ENCODE measurements at places on chromosomes 1 and 21. TPM values are rescaled to one million over a fixed set of nuclear protein-coding genes. Genes with fewer than 3 reads are reported as not detected.
A peak's percentile ranks its signal among the peaks of the same experiment; 100 is the strongest.

KIF14 gene
- 2.3 TPM for polyA plus RNA-seq

DNA sequence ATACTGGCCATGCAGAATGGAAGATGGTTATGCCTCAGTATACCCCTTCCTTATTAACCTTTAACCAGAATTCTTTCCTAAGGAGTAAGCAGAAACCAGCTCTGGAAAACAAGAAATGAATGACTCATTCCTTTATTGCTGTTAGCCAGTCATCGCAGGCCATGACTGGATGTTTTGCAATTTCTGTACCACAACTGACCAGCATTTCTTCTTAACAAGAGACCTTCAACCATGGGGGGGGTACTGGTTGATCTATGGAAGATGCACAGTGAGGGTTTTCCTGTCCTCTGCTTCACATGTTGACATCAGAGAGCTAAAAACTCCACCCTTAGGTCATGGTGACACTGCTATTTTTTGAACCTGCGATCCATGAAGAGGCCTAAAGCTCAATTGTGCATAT, 28.0 kb upstream of the RNF2 start:
- no peak for DNase-seq

DNA sequence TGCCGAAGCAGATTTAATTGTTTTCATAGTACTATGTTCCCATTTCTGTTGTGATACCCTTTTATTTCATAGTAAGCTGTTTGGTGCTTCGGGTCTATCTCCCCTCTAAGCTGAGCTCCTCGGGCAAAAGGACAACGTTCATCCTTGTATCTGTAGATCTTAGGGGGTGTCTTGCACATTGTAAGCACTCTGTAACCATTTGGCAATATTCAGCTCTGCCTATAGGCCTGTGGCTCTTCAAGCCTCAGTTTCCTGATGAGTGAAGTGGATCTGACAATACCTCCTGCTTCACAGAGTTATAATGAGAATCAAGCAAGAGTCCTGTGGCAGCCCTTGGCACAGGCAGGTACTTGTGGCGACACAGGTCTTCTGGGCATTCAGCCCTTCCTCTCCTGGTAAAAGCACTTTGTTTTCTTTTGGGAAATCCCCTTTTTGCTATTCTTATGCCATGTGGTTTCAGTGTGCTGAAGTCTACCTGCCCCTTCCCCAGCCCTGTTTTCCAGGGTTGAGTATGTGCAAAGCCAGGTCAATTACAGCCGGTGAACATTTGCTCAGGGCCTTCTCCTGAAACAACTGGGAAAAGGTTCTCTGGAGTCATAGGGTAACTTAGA, 8.5 kb upstream of the EXO1 start:
- no peak for DNase-seq

DNA sequence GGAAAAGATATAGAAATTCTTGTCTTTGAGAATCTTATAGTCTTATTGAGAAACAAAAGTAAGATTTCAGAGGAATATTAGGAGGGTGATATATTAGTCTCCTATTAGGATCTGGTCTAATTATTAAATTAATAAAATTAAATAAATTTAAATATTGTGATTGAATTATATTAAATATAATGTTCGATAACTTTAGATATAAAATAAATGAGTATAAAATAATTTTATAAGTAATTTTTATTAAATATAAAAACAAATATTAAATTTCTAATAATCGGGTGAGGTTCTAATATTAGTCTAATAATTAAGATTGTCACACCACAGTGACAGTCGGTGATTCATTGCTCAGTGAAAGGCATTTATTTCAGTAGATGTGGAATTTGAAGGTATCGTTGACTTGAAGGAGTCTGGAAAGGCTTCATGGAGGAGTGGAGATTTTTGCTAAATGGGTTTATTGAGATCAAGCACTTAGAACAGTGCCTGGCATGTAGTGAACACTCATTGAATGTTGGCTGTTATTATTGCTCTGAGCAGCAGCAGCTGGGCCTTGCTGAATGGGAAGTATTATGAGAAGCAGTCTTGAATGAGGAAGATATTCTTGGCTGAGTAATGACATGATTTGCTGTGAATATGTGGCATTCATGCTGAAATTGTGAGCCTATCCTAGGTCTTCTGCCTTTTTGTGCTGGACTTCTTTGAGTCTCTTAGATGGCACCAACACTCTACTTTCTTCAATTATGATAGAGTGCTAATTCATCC, 74.6 kb downstream of the USP25 start:
- DNase-seq: no peak

DNA sequence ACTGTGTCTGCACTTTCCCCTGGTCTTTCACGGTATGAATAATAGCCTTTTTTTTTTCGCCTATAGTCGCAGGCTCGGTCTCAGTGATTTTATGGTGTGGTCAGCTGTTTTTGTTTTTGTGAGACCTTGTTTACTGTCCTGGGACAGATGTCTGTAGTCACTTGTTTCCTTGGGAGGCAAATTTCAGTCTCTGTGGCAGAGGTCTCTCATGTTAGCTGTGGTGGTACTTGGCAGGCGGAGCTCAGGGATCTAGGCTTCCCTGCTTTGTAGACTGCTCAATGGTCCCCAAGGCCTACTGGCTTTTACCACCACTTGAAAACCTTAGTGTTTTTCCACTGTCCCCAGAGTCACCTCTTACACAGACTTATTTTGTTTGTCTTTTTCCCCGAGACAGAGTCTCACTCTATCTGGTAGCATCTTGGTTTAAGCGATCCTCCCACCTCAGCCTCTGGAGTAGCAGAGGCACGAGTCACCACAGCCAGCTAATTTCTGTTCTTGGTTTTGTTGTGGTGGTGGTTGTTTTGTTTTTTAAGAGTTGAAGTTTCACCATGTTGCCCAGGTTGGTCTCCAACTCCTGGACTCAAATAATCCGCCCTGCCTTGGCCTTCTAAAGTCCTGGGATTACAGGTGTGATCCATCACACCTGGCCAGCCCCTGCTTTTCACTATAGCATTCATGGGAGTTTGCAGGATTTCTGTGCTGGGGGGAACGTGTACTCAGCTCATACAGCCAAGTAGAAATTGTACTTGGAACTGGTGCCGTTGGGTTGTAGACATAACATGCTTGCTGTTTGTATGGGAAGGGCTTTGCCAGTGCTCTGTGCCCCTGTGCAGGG, 10.3 kb downstream of the RNU1-2 start:
- DNase-seq: no peak

DNA sequence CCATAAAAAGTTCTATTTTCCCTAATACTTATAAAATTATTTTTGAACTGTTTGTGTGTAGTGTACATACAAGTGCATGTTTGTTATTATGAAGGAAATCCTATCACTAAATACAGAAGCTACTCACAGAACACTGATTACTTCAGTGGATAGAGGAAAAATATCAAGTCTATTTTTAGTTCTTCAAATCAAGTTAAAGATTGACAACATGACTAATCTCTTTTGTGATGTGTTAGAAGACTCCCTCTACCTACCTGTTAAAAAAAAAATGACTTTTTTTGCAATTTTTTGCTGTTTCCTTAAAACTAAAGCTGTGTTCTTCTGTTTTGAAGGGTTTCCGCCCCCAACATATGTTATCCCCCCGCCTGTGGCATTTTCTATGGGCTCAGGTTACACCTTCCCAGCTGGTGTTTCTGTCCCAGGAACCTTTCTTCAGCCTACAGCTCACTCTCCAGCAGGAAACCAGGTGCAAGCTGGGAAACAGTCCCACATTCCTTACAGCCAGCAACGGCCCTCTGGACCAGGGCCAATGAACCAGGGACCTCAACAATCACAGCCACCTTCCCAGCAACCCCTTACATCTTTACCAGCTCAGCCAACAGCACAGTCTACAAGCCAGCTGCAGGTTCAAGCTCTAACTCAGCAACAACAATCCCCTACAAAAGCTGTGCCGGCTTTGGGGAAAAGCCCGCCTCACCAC, 45.5 kb downstream of the NCF2 start:
- peak; percentile 13 for DNase-seq

OR2M3 gene
- not detected for polyA plus RNA-seq

- DNase-seq: no peak
Observed at GRCh38 chr1:197798492-197798891, 23.2 kb upstream of the DENND1B start.

GRCh38 chr1:71046891-71047634, 553 bp downstream of the PTGER3 start:
- no peak for DNase-seq

MT1HL1 gene
- not detected for polyA plus RNA-seq

- no peak for DNase-seq
Observed at GRCh38 chr21:36591326-36591970, 107.5 kb upstream of the SIM2 start.

TMEM9 gene
- polyA plus RNA-seq: 58.1 TPM

GRCh38 chr1:11478571-11479374, at the start of gene DISP3:
DISP3 (plus strand) TSS chr1:11479155; CDS start chr1:11500993, 21,838 bp downstream.
- DNase-seq: peak; percentile 64

DNA sequence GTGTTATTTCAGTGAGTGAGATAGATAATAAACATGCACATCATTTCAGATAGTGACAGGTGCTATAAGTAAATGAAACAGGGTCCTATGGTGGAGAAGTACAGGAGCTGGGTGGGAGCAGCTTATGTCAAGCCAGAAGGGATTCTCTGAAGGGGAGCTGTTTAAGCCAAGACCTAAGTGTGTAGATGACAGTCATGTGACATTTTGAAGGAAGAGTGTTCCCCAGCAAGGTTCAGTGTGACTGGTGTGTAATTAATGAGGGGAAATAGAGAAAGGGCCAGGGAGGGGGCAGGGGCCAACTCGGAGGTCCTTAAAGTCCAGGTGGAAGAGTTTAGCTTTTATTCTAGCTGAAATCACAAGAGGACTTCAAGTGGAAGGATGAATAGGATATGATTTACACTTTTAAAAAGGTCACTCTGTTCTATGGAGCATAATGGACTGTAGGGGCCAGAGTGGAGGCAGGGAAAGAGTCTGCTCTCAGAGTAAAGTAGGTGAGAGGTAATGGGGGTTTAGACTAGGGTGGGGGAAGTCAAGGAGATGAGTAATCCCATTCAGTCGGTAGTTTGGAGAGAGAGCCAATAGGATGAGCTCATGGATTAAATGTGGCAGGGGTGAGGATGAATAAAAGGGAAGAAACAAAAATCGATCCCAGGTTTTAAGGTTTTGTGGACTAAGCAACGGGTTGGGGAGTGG, 243.1 kb downstream of the CACNA1E start:
- no peak for DNase-seq

FMO1 gene
- 12.7 TPM for polyA plus RNA-seq

DNA sequence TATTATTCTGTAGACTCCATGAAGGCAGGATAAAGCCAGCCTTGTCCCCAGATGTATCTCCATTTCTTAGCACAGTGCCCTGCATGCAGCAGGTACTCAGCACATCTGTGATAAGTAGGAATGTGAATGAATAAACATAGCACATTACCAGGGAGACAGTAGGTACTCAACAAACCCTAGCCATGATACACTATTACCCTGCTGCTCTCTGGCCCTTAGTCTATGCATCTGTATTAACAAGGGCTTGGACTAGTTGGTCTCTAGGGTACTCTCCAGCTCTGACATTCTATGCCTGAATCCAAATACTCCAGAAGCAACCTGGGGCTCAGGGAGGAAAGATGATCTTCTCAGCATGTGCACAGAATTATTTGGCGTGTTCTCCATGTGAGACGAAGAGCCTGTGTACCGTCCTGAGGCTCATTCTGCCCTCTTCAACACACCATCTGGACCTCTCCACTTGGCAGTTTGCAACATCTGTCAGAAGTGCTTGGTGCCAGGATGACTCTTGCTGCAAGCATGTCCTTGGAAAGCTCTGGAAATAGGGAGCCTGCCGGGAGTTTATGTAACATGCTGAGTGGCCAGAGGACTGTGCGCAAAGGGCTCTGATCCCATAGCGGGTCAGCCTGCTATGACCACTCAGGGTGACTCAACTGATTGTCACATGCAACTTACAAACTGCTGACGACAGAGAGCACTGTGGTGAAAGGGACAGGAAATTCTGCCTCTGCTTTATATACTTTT, 228.2 kb upstream of the USP24 start:
- peak; percentile 69 for DNase-seq

GRCh38 chr1:233189526-233189925, 106.0 kb downstream of the PCNX2 start:
- no peak for DNase-seq

DCST2 gene
- polyA plus RNA-seq: 0.99 TPM

GRCh38 chr21:43372663-43373361, 54.1 kb downstream of the SIK1 start:
- no peak for DNase-seq

PRAMEF26 gene
- polyA plus RNA-seq: not detected

FCRLA gene
- 0.50 TPM for polyA plus RNA-seq

HTR6 gene
- polyA plus RNA-seq: not detected

DNA sequence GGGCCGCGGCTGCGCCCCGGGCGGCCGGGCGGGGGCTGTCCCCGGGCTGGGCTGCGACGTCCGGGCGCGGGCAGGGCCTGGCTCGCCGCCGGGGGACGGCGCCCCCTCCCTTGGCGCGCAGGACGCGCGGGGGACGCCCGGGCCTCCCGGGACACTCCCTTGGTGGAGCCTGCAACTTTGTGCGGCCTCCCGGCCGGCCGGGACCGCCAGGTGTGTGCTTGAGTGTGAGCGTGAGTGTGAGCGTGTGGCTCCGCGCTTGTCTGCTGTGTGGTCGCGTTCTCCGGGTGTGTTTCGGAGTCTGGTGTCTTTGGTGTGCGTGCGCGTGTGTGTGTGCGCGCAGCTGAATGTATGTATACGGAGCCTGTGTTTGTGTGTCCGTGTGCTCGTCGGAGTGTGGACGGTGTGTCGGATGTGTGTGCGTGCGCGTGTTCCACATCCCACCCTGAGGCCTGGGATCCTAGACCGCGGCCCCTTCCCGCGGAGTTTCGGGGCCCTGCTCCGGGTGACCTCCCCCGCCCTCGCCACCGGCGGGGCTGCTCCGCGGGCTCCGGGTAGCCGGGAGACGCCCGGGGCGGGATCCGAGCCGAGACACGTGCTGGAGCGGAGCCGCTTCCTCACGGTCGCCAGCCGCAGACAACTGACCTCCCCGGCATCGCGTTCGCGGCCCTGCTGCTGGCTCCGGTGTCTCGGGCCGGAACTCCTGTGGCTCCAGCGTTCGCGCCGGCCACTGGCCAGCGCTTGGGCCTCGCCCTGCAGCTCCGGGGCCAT, 1.7 kb downstream of the PTPRU start:
- DNase-seq: peak; percentile 35

DNA sequence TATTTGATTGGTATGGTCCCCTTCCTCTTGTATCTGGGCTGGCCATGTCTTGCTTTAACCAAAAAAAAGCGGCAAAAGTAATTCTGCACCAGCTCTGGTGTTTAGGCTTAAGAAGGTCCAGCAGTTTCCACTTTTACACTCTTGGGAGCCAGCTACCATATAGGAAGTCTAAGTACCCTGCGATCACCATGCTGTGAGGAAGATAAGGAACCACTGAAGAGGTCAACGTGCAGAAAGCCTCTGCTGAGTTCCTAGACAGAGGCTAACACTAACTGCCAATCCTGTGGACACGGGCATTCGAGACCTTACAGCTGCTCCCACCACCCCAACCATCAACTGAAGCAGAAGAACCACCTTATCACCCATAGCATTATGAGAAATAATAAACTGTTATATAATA, 331.4 kb downstream of the VAV3 start:
- no peak for DNase-seq

DNA sequence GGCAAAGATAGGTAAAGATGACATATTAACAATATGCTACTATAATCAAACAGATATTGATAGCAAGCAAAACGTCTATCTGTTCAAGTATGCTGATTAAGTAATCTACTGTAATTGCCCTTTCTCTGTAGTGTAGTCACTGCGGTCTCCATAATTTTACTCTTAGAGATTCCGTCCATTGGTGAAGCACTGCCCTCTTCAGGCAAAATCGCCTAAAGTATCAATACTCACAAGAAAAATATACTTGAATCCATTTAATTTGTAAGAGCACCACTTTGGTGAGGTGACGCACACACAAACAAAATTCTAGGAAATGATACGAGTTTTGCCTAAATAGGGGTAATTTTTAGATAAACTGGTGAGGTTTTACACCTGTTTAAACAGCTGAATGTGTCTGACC, 434.6 kb upstream of the CHRM3 start:
- DNase-seq: peak; percentile 28

Measured in muscle of back (tissue), 13 donors.